Stimulated activated CD8-positive, alpha-beta memory T cell treated with anti-CD3 and anti-CD28 coated beads, Interleukin-7, amount 100 ng/mL, for 1 hour (primary cell): ENCODE measurements at places on chromosomes 2 and 18.

DNA sequence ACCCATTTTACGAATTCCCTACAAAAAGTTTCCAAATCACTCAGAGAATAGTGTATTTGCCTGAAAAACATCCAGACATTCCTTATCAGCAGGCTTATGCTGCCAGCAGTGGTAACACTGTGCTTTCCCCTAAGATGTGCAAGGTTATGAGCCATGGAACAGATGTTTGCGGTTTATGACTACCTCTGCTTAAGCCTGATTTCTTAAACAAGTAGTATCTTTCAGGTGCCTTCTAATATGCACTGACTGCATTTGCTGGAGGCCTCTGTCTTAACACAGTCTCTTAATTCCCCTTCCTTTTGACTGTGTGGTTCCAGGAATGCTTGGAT lies 54.8 kb downstream of the CDC42EP3 start:
- no peak for DNase-seq

GRCh38 chr2:147782141-147782930 lies 62.5 kb upstream of the ACVR2A start:
- DNase-seq, result no peak

DNA sequence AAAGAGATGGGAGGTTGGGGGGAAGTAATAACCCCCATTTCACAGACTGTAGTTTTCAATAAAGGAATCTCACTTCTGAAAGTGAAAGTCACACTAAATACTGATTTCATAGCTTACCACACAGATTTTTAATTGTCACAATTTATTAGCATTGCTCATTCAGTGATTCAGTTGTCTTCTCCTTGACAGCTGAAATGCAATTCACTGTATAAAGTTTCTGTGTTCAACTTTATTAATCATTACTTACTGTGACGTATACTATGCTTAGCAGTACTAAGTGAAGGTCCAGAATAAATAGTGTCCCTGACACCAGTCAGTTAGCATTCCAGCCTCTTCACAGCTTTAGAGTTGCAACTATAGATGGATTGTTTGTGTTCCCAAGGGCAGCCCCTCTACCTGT lies 324.1 kb upstream of the CRIM1 start:
- DNase-seq, result no peak

DNA sequence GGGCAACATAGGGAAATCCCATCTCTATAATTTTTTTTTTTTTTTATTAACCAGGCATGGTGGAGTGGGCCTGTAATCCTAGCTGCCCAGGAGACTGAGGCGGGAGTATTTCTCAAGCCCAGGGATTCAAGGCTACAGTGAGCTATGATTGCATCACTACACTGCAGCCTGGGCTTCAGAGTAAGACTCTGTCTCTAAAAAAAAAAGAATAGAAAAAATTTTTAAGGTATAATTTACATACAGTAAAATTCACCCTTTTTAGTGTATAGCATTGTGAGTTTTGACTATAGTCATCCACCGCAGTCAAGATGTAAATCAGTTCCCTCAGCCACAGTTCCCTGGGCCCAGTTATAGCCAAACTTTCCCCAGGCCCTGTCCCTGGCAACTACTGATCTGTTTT lies 57.1 kb upstream of the MSH6 start:
- DNase-seq, result no peak

GRCh38 chr18:24987303-24988252 lies 364.4 kb downstream of the ZNF521 start:
- DNase-seq, result no peak

- no peak for DNase-seq
Measured at GRCh38 chr18:47677952-47678351, 252.5 kb downstream of the SMAD2 start.

DNA sequence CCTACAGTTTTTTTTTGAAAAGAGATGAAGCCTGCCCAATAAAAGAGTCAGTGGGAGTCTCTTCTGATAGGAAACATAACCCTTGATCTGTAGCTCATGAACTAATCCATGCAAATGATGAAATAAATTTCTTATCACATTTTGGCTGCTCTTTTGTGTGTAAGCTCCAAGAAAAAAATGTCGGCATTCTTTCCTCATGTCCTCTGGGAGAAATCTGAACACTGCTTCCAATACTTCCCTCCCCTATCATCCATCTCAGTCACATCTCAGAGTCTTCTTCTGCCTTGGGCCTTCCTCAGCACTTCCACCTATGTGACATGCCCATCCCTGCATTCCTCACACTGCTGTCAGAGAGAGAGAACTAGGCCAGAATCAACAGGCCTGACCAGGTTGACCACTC lies 395.7 kb upstream of the ST6GAL2 start:
- no peak for DNase-seq

- no peak for DNase-seq
Measured at GRCh38 chr18:48986851-48987761, 36.3 kb upstream of the SMAD7 start.

GRCh38 chr2:75276093-75277029 lies 77.0 kb upstream of the TACR1 start:
- DNase-seq, result no peak

DNA sequence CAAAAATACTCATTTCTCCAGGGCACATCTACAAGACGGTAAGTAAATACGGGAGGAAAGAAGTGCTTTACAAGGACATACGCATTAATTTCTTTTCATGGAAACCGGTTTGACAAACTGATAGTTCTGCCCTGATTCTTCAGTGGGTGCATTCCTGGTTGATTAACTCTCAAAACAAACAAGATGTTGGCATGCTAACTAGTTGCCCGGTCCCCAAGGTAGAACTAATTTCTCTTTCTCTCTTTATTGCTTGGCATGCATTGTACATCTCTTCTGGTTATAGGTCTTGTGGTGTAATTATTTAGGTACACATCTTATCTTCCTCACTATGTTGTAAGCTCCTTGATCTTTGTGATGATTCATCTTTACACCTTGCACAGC lies 46.9 kb upstream of the SPATS2L start:
- DNase-seq, result no peak

- no peak for DNase-seq
Measured at GRCh38 chr2:160044728-160045127, 17.7 kb downstream of the PLA2R1 start.

- no peak for DNase-seq
Measured at GRCh38 chr2:161416708-161417437, 776 bp downstream of the TBR1 start.

- DNase-seq, result no peak
Measured at GRCh38 chr2:18566145-18566769, 5.8 kb upstream of the RDH14 start.

- no peak for DNase-seq
Measured at GRCh38 chr2:207930747-207931146, 94.6 kb downstream of the PLEKHM3 start.

- no peak for DNase-seq
Measured at GRCh38 chr2:143801561-143801960, 672.3 kb downstream of the ARHGAP15 start.

DNA sequence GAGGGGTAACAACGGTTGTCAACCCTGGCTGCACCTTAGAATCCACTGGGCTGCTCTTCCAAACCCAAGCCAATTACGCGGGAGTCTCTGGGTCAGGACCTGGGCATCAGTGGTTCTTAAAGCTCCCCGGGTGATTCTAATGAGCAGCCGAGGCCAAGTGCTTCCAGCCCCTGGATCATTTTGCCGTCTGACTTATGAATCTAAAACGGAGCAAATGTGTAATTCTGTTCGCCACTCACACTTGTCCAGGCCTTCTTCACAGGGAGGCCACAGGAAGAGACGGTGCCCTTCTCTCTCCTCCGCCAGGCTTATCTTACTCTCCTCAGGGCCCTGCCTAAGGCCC lies 78.5 kb downstream of the MCFD2 start:
- DNase-seq, result no peak

- no peak for DNase-seq
Measured at GRCh38 chr2:195659114-195659513, 2.1 kb downstream of the SLC39A10 start.

DNA sequence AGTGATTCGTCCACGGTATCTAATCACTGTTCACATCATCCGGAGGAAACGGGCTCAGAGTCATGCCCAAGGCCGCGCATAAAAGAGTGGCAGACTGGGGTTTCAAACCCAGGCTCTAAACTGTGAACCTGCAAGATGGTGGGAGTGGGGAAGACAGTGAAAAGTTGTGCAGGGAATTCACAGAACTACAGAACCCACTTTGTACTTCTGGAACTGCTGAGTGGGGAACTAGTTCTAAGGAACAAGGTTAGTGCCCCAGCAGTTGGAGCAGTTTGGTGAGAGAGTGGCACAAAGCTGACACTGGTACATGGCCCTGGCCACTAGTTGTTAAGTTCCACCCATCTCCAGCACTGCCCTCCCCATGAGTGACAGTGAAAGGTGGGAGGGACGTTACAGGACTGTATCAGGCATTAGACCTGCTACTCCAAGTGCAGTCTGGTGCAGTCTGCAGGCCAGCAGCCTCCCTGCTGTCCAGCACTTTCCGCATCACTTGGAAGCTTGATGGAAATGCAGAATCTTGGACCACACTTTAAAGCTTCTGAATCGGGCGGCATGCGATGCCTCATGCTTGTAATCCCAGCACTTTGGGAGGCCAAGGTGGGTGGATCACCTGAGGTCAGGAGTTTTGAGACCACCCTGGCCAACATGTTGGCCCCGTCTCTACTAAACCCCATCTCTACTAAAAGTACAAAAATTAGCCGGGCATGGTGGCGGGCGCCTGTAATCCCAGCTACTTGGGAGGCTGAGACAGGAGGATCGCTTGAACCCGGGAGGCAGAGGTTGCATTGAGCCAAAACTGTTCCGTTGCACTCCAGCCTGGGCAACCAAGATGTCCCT lies 47.3 kb downstream of the C2orf42 start:
- no peak for DNase-seq

DNA sequence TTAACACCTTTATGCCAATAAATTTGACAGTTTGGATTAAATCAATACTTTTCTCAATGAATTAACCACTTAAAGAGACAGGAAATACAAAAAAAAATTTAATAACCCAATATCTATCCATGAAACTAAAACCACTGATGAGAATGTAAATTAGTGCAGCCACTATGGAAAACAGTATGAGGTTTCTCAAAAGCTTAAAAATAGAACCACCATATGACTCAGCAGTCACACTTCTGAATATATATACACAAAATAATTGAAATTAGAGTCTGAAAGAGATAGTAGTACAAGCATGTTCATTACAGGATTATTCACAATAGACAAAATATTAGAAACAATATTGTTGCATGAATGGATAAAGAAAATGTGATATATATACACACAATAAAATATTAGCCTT lies 382.1 kb upstream of the SETBP1 start:
- DNase-seq, result no peak

DNA sequence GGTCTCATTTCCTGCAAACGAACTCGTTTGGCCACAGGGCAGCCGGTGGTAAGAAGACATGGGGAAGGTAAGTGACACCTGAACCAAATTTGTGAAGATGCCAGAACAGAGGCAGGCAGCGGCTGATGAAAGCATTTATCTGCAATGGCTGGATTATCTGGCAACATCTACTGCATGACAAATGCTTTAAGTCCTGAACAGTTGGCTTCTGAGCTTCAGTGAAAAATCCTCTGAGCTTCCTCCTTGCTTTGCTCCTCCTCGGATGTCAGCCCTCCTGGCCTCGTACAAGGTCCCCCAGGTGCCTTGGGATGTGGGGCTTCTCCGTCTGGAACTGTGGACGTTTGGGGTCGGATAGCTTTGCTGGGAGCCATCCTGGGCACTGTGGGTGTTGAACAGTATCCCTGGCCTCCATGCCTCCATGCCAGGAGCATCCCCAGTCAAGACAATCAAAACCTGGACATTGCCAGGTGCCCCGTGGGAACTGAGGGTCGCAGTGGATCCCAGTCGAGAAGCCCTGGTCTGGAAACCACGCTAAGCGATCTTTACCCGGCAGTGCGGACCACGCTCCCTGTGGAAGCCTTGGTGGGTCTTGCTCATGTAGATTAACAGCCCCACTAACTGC lies 49.3 kb downstream of the KCNG2 start:
- no peak for DNase-seq

DNA sequence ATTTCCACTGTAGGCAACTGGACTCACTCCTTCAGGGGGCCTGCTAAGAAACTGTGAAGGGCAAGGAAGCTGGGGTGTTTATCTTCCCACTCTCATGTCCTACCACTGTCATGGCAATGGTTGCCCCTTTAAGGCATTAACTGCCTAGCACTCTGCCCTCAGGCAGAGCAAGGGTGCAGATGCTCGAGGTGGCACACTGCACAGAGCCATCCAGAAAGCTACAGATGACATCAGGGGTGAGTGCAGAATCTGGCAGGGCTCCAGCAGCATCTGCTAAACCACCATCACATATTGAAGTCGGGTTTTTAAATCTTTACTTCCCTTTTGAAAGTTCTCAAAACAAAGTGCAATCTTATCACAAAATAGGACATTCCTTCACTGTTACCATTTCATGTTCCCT lies 75.4 kb downstream of the RAPGEF4 start:
- no peak for DNase-seq

GRCh38 chr2:69086466-69086865 lies 73.5 kb downstream of the ANTXR1 start:
- DNase-seq, result no peak

- no peak for DNase-seq
Measured at GRCh38 chr2:96131813-96132745, 6.2 kb downstream of the ASTL start.

DNA sequence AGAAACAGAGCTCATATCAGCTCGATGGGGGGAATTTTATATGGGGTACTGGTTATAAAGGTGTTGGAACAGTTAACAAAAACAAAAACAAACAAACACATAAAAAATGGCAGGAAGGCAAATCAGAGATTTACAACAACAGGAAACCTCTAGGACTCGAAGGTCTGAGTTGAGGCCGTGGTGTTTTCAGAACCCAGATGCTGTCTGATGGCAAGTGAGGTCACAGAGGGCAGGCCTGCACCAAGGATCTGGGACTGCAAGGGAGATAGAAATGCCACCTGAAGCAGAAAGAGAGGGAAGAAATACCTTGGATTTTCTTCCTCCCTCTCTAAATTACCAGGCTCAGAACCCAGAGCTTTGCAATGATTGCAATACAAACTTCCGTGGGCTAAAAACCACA lies 429.5 kb downstream of the ZNF521 start:
- no peak for DNase-seq

DNA sequence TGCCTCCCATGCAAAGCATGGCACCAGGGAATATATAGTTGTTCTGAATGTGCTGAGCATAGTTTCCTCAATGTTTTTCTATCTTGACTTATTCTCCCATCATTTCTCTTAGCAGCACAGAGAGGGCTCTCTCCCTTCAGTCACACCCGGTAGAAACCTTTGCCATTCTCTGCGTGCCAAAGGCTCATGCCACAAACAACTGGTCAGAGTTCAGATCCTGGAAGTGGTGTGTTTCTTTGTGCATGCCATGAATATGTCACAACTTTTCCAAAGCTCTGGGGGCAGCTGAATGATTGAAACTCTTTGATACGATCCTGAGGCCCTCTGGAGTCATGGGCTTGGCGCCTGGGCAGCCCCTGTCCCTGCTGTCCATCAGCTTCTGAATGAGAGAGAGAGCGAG lies 28.0 kb upstream of the EDAR start:
- DNase-seq, result no peak

DNA sequence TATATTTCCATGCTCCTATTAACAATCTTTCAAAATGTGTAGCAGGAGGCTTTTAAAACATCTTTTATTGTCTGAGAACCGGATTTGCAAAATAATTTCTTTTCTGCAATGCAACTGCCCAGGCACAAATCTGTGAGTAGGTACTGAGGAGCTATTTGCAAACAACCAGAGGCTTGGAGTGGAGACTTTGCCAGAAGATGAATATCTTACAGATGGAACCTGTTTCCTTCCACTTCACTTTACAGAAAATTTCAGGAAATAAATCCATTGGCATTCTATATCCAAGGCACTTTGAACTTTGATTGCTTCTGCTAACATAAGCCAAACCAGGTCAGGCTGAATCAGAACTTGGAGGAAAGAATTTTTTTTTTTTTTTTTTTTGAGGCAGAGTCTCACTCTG lies 237.4 kb upstream of the REV1 start:
- no peak for DNase-seq

GRCh38 chr2:68412127-68412819 lies 47.2 kb downstream of the PLEK start:
- no peak for DNase-seq
